Stimulated activated CD4-positive, alpha-beta T cell treated with anti-CD3 and anti-CD28 coated beads, TNF-alpha, amount 100 ng/mL, for 24 hours (primary cell): ENCODE measurements at places on chromosomes 6 and 20.

DNA sequence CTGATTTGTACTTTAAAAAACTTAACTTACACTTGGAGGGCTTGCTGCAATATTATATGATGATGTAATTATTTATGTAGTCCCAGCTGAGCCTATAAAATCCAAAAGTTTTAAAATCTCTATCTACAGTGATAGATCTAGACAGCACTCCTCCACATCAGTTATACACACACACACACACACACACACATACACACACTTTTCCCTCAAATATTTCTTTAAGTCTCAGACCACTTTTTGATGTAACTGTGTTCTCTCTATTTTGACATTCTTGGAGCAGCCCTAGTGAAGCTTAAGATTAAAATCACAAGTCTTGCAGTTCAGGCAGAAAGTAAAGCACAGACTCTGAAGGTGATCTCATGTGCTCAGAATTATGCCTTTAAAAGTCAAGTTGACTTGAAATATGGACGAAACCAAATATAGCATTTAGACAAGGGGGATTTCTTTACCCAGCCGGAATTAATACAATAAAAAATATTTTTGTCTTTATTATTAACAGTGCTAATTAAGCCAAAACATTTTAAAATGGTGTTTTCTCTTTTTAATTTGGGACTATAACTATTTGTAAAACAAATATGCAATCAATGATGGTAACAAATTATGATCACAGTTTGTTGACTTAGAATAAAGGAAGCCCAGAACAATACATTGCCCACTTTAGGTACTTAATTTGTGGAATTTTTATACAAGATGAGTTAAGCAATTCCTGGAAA, 63.5 kb upstream of the TMEM30A start:
- DNase-seq, result no peak

- no peak for DNase-seq
Observed at GRCh38 chr6:56356426-56356825, 109.0 kb upstream of the COL21A1 start.

- no peak for DNase-seq
Observed at GRCh38 chr20:52923123-52923937, 48.8 kb upstream of the TSHZ2 start.

GRCh38 chr6:22367346-22367745, 70.5 kb upstream of the PRL start:
- DNase-seq, result no peak

DNA sequence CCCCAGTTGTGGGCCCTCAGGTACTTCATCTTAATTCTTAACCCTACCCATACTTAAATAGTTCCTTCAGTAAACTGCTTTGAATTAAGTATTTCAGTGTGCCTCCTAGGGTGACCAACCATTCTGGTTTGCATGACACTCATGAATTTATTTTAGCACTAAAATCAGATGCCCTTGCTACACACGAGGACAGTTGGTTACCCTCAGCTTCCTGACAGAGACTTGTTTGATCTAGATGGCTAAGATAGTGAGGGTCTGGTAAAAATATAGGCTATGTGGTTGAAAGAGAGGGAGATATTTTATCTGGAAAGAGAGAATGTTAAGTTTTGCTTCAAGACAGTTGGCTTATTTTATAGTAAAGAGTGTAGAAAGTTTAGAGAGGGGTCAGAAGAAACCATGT, 10.6 kb downstream of the PGK2 start:
- DNase-seq, result no peak

GRCh38 chr6:94636780-94637385, 940.5 kb upstream of the MANEA start:
- DNase-seq, result no peak

DNA sequence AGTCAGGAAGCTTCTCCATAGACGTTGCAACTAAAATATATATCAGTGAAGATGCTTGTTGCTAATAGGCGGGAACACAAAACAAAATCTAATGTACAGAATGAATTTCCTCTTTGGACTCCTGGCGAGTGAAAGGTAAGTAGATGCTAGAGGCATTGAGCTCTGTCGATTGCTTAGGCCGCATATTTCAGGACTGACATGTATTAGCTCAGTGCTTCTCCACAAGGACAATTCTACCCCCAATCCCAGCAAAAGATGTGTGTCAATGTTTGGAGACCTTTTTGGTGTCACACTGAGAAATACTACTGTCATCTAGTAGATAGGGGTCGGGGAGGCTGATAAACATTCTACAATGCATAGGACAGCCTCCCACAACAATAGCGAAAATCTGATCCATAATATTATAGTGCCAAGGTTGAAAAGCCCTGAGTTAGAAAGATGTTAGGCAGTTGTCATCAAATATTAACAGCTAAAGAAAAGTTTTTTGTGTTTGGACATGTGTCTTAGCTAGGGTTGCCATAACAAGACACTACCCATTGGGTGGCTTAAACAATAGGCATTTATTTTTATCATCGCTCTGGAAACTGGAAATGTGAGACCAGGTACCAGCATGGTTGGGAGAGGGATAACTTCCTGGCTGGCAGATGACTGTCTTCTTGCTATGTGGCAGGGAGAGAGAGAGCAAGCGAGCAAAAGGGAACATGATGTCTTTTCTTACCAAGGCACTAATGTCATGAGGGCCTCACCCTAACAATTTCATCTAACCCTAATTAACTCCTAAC, 48.0 kb upstream of the BCAS1 start:
- no peak for DNase-seq

GRCh38 chr6:22067122-22067521, 229.7 kb downstream of the PRL start:
- no peak for DNase-seq

- no peak for DNase-seq
Observed at GRCh38 chr6:34684919-34685318, 11.6 kb downstream of the ILRUN start.

GRCh38 chr6:109322825-109323224, 59.4 kb downstream of the CD164 start:
- DNase-seq, result no peak

DNA sequence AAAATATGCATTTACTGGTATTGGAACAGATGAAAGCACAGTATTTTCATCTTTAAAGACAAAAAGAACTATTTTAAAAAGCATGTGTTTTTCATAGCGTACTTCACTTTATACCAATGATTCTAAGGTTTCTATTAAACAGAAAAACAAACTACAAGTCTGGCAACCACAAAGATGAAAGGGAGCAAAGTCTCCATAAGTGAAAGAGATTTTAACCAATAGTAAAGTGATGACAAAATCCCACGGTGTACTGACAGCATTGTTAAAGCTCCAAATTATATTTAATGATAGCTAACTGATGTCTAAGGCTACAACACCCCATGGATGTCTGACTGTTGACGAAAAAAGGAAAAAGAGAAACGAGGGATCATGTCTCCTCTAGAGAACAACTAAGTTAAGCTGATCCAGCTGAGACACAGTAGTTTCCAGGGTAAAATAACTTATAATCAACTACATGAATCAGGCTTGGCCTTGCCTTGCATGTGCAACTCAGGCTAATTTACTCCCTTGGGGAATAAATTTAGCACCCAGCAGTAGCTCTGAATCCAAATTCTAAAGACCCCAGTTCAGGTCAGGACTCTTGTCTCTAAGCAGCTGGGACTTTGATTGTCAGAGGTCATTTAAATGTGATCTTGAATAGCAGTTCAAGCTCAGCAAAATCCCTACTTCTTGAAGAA, 56.0 kb upstream of the TAB2 start:
- no peak for DNase-seq

GRCh38 chr6:157813191-157813590, 9.9 kb upstream of the SNX9 start:
- DNase-seq, result no peak

DNA sequence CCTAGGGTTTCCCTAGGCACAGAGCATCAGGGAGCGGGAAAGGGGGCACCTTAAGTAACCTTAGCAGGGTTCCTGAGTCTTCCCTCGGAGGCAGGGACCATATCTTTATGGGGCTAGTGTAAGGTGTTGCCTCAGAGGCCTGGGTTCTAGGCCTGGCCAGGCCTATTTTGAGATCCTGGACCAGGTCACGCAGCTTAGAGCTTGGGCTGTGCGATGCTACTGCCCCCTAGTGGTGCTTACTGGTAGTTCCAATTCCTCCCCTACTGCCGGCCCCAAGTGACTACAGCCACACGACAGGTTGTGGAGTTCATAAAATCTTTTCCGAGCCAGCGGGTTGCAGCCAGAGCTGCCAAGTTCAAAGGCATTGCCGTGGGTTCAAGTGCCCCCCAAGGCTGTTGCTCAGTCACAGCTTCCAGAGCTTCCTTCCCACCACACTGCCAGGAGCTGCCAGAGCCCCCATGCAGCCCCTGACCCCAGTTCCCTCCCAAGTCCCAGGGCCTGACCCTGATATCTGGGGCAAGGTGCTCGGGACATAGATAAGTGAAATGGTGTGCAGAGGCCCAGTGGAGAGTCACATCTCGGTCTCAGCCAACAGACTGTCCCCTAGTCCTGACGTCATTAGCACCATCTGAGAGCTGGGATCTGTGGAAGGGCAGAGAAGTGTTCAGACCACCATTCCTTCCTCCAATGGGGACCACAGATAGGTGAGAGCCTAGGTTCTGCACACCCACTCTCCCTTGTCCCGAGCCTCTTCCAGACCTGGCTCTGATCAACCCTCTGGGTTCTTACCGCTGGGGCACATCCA, 3.3 kb downstream of the LRRC73 start:
- peak; percentile 67 for DNase-seq

GRCh38 chr6:9398767-9399373, 963.5 kb upstream of the SLC35B3 start:
- no peak for DNase-seq

DNA sequence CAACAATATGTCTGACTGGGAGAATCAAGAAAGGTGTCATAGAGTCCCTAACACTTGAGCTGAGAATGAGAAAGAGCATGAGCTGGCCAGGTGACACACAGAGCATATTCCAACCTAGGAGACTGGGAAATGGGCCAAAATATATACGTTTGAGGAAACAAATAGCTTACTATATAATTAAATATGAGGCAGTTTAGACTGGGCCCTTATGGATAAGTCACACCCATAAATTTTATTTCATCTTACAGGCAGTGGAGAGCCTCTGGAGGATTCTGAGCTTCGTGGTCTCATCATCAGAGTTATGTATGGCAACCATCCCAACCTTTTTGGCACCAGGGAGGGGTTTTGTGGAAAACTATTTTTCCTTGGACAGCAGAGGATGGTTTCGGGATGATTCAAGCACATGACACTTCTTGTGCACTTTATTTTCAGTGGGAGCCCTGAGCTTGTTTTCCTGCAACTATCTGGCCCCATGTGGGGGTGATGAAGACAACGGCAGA, 12.9 kb upstream of the NQO2 start:
- no peak for DNase-seq

DNA sequence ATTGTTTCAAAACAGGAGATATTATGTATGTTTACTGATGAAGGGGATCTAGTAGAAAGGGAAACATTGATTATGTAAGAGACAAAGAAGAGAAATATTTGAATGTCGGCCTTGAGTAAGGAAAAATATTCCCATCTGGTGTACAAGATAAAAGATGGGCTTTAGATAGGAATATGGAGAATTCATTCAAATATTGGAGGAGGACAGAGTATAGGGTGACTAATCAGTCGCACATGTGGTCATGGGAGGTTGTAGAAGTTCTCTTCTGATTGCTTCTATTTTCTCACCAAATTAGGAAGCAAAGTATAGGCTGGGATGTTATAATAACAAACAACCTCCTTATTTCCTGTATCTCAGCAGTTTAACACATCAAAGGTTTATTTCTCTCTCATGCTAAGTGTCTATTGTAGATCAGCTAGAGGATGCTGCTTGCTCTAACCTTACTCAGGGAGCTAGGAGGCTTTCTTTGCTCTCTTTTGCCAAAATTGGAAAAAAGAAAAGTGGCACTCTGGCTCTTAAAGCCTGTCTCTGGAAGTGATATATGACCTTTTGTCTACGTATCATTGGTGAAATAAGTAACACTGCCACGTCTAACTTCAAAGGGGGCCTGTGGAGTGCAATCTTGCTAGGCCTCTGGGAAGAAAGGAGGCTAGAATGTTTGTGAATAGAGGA, 1.2 kb upstream of the HDDC2 start:
- DNase-seq, result no peak

- no peak for DNase-seq
Observed at GRCh38 chr6:11645016-11645415, 107.5 kb downstream of the TMEM170B start.

DNA sequence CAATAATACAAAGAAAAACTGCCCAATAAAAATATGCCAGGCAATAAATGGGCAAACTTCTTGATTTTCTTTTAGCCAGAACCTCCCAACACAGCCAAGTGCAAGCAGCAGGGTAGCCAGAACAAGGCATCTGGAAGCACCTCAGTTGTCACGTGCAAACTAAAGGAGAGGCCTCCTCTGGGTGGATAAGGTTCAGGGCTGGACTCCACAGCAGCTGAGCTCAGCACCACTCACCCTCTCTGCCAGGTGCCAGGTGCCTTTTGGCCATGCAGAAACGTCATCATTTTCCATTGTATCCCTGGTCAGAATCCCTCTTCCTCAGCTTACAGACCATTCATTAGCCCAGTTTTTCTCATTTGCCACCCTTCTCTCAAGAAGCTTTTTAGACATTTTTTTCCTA, 52.7 kb downstream of the SOD2 start:
- no peak for DNase-seq

- no peak for DNase-seq
Observed at GRCh38 chr20:35979544-35979943, 11.2 kb downstream of the CNBD2 start.

- no peak for DNase-seq
Observed at GRCh38 chr6:133033263-133033662, 207.9 kb upstream of the EYA4 start.

DNA sequence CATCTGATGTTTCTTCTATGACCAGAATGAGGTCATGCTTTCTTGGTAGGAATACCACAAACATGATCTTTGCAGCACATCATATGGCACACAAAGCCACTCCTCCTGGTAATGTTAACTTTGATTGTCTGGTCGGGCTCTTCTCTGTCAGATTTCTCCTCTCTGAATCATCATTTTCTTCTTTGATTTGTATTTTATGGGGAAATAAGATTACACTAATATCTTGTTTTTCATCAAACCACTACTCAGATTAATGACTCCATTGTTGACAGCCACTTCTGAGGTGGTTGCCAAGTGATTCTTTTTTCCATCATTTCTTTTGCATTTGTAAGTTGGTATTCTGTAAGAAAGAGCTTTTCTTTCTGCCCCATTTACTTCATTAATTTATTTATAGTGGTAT, 29.5 kb downstream of the TRMT11 start:
- no peak for DNase-seq

- no peak for DNase-seq
Observed at GRCh38 chr20:50737352-50737751, 6.0 kb downstream of the PARD6B start.

DNA sequence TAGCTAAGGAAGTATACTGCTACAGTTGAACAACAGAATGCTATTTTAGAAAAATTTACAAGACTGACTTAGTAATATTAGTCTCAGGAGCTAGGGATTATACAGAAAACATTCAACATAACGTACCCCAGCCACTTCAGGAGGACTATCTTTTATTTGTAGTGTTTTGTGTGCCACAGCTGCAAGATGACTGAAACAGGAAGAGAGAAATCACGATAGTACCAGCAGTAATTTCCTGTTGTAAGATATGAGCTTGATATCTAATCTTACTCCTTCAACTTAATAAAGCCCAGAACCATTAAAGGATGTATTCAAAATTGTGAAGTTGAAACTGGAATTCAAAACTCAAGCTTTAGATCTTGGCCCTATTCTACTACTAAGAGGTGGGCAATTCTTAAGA, 42.1 kb downstream of the SLC35A1 start:
- DNase-seq, result no peak

- no peak for DNase-seq
Observed at GRCh38 chr6:17470202-17470937, 77.0 kb downstream of the CAP2 start.

- no peak for DNase-seq
Observed at GRCh38 chr6:36976007-36976264, 10.1 kb downstream of the MTCH1 start.
